ENCODE measurements at places on chromosomes 5 and 9.

DNA sequence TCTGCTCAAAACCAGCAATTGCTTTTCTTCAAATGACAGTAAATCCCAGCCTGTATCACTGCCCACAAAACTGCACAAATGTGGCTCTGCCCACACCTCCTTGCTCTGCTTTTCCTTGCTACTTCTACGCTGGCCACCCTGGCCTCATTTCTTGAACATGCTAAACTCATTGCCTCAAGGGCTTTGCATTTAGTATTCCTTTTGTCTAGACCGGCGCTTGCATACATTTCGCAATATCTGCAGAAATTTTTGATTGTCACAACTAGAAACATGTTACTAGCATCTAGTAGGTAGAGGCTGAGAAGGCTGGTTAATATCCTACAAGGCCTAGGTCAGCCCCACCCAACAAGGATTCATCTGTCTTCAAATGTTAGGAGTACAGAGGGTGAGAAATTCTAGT, 2357.8 kb downstream of the MAT2B start:
- DNase-seq = no peak

- peak; percentile 57 for DNase-seq
Observed at GRCh38 chr9:96071076-96071814, 195.8 kb downstream of the ERCC6L2 start.

DNA sequence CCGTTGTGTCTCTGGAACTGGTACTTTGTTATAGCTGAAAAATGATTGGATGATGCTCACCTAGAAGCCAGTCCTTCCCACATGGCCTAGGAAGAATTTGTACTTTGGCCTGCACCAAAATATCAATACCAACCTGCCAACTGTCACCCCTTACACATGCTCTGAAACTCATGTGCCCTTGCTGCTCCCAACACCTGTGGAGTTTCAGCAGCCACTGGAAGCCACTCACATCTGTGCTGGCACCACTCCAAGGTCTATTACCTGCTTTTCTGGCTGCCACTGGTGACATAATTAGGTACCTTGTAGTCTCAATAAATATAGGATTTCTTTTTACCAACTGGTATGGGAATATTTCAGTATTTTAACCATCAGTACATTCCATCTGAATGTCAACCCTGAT, 363.6 kb downstream of the SH3GL2 start:
- DNase-seq = no peak

DNA sequence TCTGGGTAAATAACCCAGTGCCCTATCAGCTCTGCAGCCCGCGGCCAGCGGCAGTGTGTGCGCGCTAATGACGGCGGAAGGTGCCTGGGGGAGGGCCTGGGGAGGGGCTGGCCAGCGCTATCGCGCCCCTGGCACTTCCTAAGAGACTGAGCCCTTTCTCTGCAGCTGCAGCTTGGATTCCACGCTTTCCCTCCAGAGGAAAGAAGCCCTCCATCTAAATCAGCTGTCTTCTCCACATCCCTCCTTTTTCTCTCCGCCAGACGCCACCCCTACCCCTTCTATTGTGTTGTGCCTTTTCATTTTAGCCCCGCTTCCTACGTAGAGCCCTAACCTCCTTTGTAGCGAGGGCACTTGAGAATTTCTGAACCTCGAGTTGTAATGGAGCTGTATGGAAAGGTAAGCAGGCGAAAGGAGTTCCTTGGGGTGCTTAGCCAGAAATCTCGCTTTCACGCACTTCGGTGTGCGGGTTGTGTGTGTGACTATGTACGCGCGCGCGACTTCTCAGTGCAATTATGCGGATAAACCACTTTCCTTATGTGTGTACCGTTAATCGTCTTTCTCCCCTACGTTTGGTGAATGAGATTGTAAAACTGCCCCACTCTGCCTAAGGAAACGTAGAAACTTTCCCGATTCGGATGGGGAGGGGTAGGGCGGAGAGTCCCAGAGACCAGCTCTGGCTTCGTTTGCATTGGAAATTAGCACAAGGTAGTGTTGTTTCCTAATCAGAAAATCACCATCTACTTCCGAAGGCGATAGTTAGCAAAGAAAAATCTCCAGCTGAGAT, 664 bp upstream of the RAB3C start:
- no peak for DNase-seq

- no peak for DNase-seq
Observed at GRCh38 chr5:123286891-123287290, 136.3 kb downstream of the CEP120 start.

GRCh38 chr5:346229-346935, 24.9 kb downstream of the AHRR start:
- DNase-seq = peak; percentile 41

GRCh38 chr5:54904425-54904824, 81.0 kb downstream of the ESM1 start:
- DNase-seq = no peak

DNA sequence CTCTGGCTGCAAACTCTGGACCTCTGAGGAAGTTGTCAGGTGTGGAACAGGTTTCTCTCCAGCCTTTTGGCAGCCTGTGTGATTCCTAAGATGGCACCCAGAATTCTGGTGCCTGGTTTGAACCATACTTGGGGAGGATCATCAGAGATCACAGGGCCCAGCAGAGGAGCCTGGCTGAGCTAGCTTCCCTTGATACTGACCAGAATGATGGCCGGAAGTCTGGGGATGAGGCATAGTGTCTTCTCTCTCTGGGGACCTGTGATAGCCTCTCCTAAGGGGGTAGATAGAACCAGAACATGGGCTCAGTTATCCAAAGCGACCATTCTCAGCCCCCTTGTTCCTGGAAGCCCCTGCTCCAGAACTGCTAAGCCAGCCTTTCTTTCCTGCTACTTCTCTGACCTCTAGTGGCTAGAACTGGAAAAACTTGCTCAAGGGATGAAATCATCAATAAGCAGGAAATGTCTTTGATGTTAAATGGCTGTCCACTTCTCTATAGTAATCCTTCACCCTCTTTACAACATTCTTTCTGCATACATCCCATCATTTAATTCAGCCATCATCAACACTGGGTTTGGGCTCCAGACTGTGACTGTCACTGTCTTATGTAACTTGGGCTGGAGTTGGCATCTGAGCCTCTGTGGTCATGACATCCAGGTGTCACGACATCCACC, 55.1 kb downstream of the C9orf152 start:
- no peak for DNase-seq

DNA sequence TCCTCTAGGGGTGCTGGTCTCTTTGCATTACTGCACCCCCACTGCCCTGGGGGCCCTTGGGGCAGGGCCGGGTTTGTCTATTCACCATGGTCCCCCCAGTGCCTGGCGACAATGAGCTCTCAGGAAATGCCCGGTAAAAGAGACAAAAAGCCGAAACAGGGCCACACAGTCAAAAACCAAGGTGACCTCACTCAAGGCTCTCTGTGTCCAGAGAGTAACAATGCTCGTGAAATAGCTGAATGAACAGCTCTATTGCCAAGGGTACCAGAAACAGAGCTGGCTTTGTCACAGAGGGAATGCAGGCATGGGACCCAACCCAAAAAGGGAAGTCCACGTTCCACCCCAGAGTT, 16.0 kb downstream of the SH3PXD2B start:
- no peak for DNase-seq

DNA sequence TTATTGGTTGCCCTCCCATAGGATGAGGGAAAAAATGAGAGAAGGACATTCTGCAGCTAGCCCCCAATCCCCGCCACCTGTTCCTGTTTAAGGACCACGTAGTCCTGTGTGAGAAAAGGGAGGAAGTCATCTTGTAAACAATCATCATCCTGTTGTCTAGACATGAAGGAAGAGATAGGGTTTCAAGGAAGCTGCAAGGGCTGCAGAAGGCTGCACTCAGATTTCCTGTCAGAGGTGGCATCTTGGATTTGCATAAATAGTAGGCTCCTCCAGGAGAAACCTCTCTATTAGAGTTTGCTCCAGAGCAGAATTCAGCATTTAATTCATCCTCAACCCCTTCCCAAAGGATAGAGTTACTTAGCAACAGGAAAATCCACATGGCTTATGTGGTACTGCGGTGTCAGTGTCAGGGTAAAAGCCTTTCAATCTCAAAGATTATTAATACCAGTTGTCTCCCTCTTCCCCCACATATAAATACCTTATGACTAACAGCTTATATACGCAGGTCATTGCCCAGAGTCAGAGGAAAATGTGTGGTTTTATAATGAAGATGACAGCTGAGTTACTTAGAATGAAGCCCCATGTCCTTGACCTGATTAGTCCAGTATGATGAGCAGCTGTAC, 4.6 kb upstream of the DNAJC18 start:
- no peak for DNase-seq

DNA sequence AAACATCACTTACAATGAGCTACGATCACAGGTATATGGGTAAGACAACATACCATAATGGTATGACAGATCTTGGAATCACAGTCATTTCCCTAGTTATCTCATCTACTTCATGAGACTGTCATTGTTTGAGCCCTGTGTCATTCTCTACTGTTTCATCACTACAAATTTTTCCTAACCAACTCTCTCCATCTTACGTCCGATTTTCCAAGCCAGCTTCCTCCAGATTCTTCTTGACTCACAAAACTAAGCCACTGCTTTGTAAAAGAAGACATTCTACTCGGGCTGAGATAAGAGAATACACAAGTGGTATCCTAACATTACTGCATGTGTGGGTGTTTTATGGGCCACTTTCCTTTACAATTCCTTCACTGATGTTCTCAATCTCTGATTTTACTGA, 49.6 kb downstream of the SERINC5 start:
- no peak for DNase-seq

DNA sequence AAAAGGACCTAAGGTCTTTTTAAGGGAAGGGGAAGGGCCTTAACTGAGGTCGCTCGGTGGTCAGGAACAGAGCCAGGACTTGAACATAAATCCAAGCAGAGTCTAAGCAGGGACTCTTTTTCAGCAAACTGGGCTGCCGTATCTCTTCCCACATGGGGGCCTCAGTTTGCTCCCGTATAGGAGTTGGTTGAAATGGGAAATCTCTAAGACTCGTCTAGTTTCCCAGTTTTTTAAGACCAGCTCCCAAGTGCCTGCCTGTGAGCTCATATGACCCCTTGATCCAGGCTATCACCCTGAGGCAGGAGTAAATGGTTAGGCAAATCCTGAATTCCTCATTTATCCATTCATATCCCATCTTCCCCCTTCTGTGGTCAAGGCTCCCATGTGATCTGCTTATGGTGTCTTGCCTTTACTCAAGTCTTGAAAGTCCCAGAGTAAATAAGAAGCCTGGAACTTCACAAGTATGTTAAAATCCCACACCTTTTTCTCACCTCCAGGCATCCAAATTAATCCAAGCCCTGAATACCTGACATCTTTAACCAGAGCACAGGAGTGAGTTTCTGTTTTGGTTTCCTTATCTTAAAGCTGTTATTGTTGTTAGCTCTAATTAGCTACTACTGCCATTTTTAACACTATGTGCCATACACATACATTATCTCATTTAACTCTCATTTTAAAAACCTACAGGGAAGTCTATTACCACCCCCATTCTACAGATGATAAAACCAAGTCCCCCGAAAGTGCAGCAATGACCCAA, 3.0 kb downstream of the ARSI start:
- no peak for DNase-seq

GRCh38 chr5:52943285-52943684, 45.9 kb upstream of the ITGA2 start:
- no peak for DNase-seq

- peak; percentile 62 for DNase-seq
Observed at GRCh38 chr5:171850324-171850947, 64.8 kb downstream of the SMIM23 start.

DNA sequence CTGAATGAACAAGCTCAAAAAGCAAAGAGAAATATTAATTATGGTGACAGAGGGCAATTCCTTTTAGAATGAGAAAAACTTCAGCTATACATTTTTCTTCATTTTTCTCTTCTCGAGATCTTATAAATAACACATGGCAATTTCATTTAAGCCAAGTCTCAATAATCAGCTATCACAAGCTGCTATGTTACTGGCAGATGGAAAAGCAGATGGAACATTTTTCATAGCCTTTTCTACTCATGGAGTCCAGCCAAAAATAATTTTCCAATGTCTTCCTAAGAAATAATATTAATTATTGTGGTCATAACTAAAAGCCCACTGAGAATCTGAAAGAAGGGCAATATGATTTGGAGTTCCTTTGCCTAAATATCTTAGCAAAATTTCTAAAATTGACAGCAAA, 35.6 kb downstream of the SKIC3 start:
- DNase-seq = no peak

DNA sequence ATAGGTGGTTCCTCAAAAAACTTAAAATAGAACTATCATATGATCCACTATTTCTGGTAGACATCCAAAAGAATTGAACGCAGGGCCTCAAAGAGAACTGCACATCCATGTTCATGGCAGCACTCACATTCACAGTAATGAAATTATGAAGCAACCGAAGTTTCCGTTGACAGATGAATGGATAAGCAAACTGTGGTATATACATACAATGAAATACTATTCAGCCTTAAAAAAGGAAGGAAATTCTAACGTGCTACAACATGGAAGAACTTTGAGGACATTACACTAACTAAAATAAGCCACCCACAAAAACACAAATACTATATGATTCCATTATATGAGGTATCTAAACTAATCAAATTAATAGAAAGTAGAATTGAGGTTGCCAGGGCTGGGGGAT, 18.5 kb downstream of the CENPK start:
- no peak for DNase-seq

DNA sequence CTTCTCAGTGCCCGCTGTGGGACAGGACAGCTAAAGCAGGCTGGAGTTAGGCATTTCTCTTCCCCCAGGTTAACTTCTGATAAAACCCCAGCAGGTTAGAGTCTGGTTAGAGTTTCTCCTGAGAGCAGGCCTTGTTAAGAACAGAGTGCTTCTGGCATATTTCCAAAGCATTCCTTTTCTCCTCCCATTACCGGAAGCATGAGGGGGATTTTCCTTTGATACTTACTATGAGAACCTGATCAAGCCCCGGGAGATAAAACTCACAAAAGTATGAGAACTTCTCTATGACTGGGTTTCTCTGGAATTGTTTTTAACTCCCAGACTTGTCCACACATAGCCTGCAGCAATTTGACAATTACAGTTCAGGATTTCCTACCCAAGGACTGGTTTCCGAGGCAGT, 77.4 kb upstream of the MAST4 start:
- DNase-seq = no peak

GRCh38 chr5:103513701-103514100, 48.9 kb downstream of the NUDT12 start:
- DNase-seq = no peak

DNA sequence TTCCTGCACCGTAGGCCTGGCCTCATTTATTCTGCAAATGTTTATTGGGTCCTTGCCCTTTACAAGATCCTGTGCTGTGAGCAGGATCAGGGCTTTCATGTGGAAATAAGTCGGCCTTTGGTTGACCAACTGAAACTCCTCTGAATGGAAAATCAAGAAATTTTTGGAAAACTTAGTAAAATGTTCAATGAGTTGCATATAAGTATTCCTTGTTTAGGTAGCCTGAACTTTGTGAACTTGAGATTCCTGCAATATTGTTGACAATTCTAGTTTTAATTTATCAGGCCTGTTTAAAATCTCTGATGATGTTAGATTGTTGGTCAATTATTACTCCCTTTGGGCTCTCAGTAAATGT, 1.1 kb downstream of the MAML1 start:
- DNase-seq = no peak

GRCh38 chr5:16544607-16545374, 72.0 kb downstream of the RETREG1 start:
- no peak for DNase-seq

GRCh38 chr9:138070815-138071214, 193.2 kb downstream of the CACNA1B start:
- DNase-seq = peak; percentile 9
